Activated CD4-positive, alpha-beta memory T cell treated with anti-CD3 and anti-CD28 coated beads for 36 hours (primary cell): ENCODE measurements at places on chromosomes 7 and 10.

- no peak for DNase-seq
Observed at GRCh38 chr7:1446620-1447032, 12.6 kb downstream of the MICALL2 start.

GRCh38 chr10:12807096-12807755 lies 194.3 kb downstream of the CCDC3 start:
- DNase-seq = no peak

DNA sequence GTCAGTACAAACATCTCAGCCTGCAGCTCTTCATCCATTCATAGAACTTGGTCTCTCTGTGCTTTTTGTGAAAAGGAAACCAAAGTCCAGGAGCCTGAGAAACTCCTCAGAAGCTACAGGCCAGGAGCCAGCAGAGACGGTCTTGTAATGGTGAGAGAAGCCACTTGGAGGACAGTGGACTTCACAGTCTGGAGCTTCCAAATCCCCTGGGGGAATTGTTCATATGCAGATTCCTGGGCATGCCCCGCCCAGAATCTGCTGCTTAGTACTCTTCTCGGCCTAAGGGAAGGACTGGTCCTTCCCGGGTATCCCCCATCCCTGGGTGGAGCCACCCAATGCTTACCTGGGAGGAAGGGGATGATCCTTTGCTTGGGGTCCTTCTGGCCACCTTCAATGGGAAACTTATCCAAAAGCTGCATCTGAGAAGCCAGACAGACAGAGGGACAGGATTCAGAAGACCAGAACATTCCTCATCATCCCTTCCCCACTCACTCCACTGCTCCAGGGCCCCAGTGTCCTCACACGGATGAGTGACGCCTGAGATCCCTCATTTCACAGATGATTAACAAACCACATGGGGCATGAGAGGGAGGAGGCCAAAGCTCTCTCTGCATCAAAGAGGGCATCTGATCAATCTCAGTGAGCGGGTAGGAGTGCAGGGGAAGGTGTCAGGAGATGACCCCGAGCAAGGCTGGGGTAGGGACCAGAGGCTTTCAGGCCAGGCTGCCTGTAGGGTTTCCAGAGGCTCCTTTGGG lies 88.4 kb downstream of the SH3PXD2A start:
- DNase-seq = no peak

DNA sequence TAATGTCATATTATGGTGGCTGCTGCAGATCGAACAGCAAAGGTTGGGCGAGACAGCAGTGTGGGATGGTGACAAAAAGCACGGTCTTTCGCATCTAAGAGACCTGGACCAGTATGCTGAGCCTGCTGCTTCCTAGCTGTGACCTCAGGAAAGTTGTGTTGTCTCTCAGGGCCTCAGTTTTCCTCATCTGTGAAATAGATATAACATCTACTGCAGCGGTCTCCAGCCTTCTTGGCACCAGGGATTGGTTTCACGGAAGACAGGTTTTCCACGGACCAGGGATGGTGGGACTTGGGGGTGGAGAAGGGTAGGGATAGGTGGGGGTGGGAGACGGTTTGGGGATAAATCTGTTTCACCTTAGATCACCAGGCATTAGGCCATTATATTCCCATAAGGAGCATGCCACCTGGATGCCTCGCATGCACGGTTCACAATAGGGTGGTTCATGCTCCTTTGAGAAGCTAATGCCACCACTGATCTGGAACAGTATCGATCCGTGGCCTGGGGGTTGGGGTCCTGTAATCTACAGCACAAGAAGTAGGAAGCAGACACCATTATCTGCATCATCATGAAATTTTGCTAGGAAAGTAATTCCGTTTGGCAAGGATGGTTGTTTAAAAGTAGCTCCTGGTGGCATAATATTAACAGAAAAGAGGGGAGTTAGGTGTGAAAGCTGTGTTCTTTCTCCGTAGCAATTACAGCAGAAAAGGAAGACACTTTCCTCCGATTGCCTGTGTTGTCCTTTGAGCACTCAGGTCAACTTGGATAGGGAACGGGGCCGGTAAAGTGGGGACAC lies 10.8 kb downstream of the KLF6 start:
- DNase-seq = no peak

DNA sequence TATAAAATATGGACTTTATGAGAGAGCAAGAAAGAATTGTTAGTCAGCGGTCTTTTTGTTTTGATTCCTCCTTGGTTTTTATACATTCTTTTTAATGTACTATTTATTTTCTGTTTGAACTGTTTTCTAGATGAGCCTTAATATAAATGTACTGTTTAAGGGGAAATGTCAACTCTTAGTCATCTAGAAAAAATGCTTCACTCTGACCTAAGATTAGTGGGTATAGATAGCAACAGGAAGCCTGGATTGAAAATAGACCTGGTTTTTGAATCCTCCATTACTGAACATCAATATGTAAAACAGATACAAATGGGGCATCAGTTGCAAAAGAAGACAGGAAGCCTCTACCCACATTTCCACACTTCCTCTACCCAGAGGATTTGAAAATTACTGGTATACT lies 87.8 kb downstream of the CHRM2 start:
- no peak for DNase-seq

DNA sequence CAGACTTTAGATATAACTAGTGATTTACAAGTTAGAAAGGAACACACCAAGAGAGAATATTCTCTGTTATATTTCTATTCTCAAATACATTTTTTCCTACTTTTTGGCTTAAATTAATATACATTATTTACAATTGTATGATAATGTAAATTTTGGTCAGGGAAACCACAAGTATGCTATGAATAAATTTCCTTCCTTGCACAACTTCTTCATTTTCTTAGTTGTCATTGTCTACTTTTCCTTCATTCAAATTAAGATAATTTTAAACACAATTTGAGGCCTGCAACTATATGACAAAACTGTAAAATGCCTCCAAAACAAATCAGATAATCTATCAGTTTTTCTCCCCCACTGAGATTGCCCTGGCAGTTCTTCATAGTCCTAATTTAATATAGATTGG lies 131.3 kb downstream of the CDK14 start:
- no peak for DNase-seq

GRCh38 chr10:125060826-125061556 lies 99.4 kb downstream of the CTBP2 start:
- DNase-seq = peak; percentile 64

DNA sequence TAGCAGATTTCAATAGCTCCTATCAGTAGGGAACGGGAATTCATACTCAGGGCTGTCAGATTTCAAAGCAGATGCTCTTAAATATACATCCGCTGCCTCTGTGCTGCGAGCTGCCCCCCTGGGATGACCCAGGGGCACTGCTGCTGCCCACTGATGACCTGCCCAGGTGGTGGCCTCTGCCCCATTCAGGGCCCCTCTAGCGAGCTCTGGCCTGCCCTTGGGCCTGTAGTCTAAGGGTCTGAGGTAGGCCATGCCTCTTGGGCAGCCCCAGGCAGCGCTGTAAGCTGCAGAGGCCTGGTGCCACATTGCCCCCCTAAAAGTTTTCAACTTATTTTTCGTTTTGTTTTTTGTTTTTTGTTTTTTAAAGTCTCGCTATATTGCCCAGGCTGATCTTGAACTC lies 50.6 kb upstream of the SH2B2 start:
- DNase-seq = no peak

GRCh38 chr10:101934686-101935305 lies 91.2 kb upstream of the KCNIP2 start:
- no peak for DNase-seq

GRCh38 chr7:75660566-75661215 lies 78.0 kb downstream of the HIP1 start:
- DNase-seq = no peak

GRCh38 chr10:99431190-99431760 lies 851 bp upstream of the GOT1 start:
- no peak for DNase-seq

- peak; percentile 24 for DNase-seq
Observed at GRCh38 chr7:157881048-157881771, 544.4 kb downstream of the DNAJB6 start.

- DNase-seq = no peak
Observed at GRCh38 chr10:28587970-28588290, 55.0 kb downstream of the WAC start.

DNA sequence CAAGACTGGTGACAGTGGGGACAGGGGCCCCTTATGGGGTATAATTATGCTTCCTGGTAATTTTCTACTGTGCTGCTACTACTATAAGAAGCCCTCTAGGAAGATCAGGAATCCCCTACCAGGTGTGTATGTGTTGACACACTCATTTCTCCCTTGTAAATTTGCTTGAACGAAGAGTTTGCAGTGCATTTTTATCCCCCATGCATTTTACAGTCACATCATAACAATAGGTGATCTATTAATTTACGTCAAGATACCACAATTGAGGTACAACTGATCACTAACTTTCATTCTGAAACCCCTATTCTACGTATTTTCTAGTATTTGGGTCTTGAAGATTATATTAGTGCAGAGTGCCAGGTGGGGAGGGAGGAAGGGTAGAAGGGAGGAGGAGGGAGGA lies 252.2 kb downstream of the NSUN6 start:
- no peak for DNase-seq

GRCh38 chr10:115250784-115251183 lies 157.6 kb downstream of the ATRNL1 start:
- DNase-seq = no peak
